ENCODE measurements at places on chromosomes 7 and 10.

DNA sequence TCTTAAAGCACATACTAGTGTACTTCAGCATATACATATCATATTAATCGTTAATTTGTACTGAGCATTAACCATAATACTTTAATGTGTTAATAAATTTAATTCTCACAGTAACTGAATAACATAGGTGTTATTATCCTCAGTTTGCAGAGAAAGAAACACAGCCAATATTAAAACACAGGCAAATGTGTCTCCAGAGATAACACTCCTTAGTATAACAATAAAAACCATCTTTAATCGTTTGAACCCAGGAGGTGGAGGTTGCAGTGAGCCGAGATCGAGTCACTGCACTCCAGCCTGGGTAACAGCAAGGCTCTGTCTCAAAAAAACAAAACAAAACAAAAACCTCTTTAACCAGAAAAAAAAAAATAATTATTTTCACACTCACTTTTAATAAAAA lies 49.4 kb upstream of the ZNF273 start:
- no peak for DNase-seq

DNA sequence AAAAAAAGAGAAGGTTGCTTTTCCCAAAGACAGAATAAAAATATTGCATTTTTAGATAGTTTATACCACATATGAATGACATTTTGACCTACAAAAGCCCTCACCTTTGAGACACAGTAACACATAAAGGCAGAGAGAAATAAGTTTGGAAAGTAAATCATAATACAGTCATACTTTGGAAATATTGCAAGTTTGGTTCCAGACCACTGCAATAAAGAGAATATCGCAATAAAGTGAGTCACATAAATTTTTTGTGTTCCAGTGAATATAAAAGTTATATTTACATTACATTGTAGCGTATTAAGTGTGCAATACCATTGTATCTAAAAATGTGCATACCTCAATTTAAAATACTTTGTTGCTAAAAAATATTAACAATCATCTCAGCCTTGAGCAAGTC lies 40.3 kb downstream of the CCDC71L start:
- no peak for DNase-seq

- DNase-seq = no peak
Observed at GRCh38 chr10:107970512-107970911, 806.0 kb upstream of the SORCS1 start.

- DNase-seq = no peak
Observed at GRCh38 chr7:30799206-30799975, 28.2 kb downstream of the MINDY4 start.

- no peak for DNase-seq
Observed at GRCh38 chr7:20971219-20971618, 184.5 kb upstream of the SP8 start.

- DNase-seq = peak; percentile 77
Observed at GRCh38 chr10:26755443-26755903, 58.0 kb downstream of the PDSS1 start.

GRCh38 chr10:72719941-72720592 lies 28.1 kb downstream of the MCU start:
- no peak for DNase-seq

GRCh38 chr7:94133460-94133859 lies 129.3 kb upstream of the BET1 start:
- DNase-seq = peak; percentile 60

GRCh38 chr7:21064698-21065648 lies 278.3 kb upstream of the SP8 start:
- DNase-seq = no peak

DNA sequence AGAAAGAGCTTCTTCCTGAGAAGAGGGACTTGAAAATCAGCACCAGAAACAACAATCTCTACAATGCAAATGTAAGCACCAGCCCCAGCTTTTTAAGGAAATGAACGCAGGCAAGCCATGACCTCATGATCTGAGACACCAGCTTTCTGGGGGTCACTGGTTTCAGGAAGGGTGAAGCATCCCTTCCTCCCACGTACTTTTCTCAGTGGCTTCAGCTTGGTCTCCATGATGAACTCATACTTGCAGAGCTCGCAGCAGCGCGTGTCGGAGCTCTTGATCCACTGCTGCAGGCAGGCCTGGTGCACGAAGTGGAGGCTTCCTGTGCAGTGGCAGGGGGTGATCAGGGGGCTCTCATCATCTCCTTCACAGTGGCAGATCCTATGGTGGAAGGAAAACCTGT lies 87.0 kb downstream of the ALOX5 start:
- DNase-seq = no peak

- no peak for DNase-seq
Observed at GRCh38 chr7:31497516-31497915, 16.4 kb upstream of the ITPRID1 start.

DNA sequence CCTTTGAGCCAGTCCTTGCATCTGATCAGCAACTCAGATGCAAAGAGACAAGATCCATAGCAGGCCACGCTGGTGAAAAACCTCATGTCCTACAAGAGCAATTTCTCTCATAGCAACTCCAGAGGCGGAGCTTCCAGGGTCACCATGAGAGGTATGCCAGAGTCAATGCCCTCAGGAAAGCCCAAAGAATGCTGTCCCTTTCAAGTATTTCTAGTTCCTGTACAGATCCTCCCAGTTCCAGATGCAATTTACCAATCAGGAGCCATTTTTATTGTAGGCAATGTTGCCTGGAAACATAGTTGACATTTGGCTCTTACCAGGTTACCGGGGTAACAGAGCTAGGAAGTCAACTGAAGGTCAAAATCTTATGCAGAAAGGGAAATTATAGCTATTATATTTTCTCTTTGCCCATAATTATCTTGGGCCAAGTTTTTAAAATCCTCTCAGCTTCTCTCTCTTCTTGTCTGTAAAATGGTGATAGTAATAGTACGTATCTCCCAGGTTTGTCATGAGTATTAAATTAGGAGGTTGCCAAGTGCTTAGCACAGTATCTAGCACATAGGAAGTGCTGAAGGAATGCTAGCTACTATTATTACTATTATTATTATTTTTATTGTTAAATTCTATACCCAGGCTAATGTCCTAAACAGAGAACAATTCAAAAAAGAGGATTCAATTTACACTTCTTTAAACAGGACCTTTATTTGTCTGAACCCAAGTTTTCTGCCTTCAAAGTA lies 46.3 kb upstream of the TM9SF3 start:
- no peak for DNase-seq

GRCh38 chr7:77839919-77840318 lies 41.3 kb downstream of the PHTF2 start:
- peak; percentile 50 for DNase-seq

- no peak for DNase-seq
Observed at GRCh38 chr10:24009736-24010135, 199.2 kb upstream of the KIAA1217 start.

- DNase-seq = no peak
Observed at GRCh38 chr7:47352394-47352968, 229.4 kb downstream of the TNS3 start.

DNA sequence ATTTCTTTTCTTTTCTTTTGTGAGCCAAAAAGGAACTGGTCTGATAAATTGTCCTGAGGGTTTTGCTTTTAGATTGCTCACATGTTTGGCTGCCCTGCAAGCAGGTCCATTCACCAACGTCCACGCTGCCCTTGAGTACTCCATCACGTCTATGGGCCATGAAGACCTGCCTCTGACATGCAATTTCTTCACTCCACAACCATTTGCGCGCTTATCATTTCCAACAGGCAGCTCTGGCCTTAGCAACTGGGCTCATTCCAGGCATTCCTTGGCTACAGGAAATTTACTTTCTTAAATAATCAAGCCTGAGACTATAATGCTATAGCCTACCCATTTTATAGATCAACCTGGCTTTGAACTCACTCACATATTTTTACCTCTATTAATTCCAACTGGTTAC lies 408.3 kb upstream of the C7orf33 start:
- DNase-seq = peak; percentile 16

- DNase-seq = no peak
Observed at GRCh38 chr7:114432061-114432460, 17.4 kb downstream of the FOXP2 start.

- DNase-seq = no peak
Observed at GRCh38 chr7:81802251-81802650, 32.4 kb upstream of the HGF start.

- DNase-seq = no peak
Observed at GRCh38 chr10:8990280-8990987, 935.9 kb downstream of the GATA3 start.

GRCh38 chr7:100894860-100895700 lies 608 bp downstream of the ACHE start:
- DNase-seq = peak; percentile 72

- DNase-seq = no peak
Observed at GRCh38 chr7:75920431-75921161, 5.6 kb downstream of the POR start.

- no peak for DNase-seq
Observed at GRCh38 chr7:103114576-103115008, 34.3 kb downstream of the NAPEPLD start.

GRCh38 chr10:30885423-30885822 lies 146.2 kb downstream of the ZNF438 start:
- DNase-seq = no peak

- no peak for DNase-seq
Observed at GRCh38 chr10:6907877-6908530, 327.9 kb upstream of the PRKCQ start.

DNA sequence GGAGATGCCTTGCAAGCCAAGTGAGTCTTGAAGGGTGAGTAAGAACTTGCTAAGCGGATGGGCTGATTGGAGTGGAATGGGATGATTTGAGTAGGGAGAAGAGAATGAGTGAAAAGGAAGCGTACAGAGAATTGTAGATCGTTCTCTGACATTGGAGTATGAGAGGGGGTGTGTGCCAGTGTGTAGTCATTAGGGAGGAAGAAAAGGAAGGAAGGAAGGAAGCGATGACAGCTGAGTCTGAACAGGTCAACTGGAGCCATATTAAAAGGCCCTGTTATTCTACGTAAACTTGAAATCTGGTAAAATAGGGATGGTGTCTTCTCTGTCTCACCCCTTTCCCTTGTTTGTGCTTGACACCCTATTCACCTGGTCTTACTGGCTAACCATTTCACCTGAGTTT lies 55.1 kb downstream of the SLK start:
- no peak for DNase-seq

GRCh38 chr7:87564296-87564963 lies 36.3 kb downstream of the ABCB1 start:
- DNase-seq = peak; percentile 72

- DNase-seq = peak; percentile 75
Observed at GRCh38 chr7:119175911-119176627, 951.6 kb downstream of the ANKRD7 start.

GRCh38 chr10:116696919-116697318 lies 45.4 kb downstream of the HSPA12A start:
- DNase-seq = no peak

DNA sequence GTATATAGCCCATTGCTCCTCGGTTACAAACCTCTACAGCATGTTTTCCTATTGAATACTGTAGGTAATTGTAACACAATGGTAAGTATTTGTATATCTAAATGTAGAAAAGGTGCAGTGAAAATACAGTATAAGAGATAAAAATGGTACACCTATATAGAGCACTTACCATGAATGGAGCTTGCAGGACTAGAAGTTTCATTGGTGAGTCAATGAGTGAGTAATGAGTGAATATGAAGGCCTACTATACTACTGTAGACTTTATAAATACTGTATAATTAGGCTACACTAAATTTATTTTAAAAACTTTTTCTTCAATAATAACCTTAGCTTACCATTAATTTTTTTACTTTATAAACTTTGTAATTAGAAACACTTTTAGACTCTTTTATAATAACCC lies 239.7 kb downstream of the CDK14 start:
- DNase-seq = no peak

DNA sequence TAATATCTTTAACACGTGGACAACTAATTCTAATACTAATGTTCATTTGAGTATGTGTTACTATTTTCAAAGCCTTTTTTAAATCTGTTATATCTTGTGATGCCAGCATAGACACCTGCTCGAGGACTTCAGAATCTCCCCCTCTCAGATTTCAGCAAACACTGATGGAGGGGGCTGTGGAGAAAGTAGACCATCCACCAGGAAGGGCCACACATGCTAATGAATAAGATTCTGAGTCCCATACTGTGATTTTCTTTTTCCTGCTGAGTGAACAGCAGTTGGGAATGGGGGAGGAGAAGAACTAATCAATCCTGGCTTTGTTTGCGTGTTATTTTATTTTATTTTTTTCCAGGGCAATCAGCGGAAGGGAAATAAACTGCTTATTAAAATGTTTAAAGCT lies 157.9 kb upstream of the CSTF2T start:
- no peak for DNase-seq

GRCh38 chr7:55036950-55037736 lies 18.3 kb downstream of the EGFR start:
- DNase-seq = no peak

DNA sequence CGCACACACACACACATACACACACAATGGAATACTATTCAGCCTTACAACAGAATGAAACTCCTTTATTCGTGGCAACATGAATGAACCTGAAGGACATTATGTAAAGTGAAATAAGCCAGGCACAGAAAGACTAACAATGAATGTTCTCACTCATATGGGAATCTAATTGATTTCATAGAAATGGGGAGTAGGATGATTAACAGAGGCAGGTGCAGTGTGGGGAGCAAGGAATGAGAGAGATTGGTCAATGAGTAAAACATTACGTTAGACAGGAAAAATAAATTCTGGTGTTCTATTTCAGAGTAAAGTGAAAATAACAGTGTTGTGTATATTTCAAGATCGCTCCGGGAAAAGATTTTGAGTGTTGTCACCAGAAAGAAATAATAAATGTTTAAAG lies 694.5 kb downstream of the NXPH1 start:
- no peak for DNase-seq

All from OCI-M1 (cell line).